K562 (cell line): ENCODE measurements at places on chromosomes 13 and 19. TPM values are rescaled to one million over a fixed set of nuclear protein-coding genes. Genes with fewer than 3 reads are reported as not detected.

DNA sequence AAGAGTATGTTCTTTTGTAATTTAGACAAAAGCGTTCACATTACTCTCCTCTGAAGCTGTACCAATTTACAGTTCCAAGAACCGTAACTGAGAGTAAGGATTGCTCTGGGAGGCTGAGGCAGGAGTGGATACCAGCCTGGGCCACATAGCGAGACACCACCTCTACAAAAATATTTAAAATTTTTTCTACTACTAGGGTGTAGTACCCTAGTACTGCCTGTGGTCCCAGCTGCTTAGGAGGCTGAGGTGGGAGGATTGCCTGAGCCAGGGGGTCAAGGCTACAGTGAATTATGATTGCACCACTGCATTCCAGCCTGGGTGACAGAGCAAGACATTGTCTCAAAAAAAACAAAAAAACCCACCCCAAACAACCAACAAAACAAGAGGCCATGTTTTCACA, 12.1 kb upstream of the CYP2A6 start:
- H3K27me3 ChIP-seq = no peaks in the 10 kb centered on the region
- no peaks in the 10 kb centered on the region for H3K36me3 ChIP-seq
- peaks cover 26% of the 10 kb centered on the region for H3K4me1 ChIP-seq
- peak overlapping the region; percentile 93 for H3K27ac ChIP-seq
- DNase-seq = no peak

Gene OR7C1
- 0.01 TPM in 1 of 2 replicates, not detected in the other for polyA plus RNA-seq

Gene ARID3A
- polyA plus RNA-seq = 31.0 and 46.7 TPM in 2 replicates

Gene KPTN
- 16.2 and 18.6 TPM in 2 replicates for polyA plus RNA-seq

Gene ZNF865
- polyA plus RNA-seq = 6.7 and 6.9 TPM in 2 replicates
